Right lung (tissue), 10 donors: ENCODE measurements at places on chromosomes 1 and 21. TPM values are rescaled to one million over a fixed set of nuclear protein-coding genes. Genes with fewer than 3 reads are reported as not detected.

Gene TMPRSS15
- polyA plus RNA-seq, result not detected

Gene PLA2G2C
- polyA plus RNA-seq, result 0.06 TPM

Gene KLHDC7A
- 1.1 TPM for polyA plus RNA-seq

Gene GRIK3
- 0.54 TPM for polyA plus RNA-seq

Gene OR11L1
- not detected for polyA plus RNA-seq

Gene PRKAA2
- 5.4 TPM for polyA plus RNA-seq

Gene MSH4
- polyA plus RNA-seq, result 0.35 TPM

Gene LCE1C
- not detected for polyA plus RNA-seq

DNA sequence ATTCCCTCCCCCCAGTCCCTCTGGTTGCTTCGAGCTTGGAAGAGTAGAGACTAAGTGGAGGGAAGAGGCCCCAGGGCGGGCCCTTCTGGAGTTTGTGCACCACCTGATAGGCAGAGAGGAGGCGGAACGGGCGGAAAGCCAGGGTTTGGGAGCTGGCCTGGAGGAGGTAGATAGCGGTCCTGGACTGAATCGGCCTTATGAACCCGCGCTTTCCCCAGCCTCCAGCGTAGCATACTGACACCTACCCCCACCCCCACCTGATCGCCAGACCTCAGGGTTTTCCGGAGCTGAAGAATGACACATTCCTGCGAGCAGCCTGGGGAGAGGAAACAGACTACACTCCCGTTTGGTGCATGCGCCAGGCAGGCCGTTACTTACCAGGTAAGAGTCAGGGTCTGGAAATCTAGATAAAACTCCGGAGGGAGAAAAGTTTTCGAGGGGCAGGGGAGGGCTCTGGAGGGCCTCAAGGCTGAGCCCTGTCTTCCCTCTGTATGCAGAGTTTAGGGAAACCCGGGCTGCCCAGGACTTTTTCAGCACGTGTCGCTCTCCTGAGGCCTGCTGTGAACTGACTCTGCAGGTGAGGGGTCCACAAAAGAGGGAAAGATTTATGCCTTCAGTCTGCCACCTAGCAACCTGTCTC, 705 bp downstream of the UROD start:
- DNase-seq, result peak; percentile 21

DNA sequence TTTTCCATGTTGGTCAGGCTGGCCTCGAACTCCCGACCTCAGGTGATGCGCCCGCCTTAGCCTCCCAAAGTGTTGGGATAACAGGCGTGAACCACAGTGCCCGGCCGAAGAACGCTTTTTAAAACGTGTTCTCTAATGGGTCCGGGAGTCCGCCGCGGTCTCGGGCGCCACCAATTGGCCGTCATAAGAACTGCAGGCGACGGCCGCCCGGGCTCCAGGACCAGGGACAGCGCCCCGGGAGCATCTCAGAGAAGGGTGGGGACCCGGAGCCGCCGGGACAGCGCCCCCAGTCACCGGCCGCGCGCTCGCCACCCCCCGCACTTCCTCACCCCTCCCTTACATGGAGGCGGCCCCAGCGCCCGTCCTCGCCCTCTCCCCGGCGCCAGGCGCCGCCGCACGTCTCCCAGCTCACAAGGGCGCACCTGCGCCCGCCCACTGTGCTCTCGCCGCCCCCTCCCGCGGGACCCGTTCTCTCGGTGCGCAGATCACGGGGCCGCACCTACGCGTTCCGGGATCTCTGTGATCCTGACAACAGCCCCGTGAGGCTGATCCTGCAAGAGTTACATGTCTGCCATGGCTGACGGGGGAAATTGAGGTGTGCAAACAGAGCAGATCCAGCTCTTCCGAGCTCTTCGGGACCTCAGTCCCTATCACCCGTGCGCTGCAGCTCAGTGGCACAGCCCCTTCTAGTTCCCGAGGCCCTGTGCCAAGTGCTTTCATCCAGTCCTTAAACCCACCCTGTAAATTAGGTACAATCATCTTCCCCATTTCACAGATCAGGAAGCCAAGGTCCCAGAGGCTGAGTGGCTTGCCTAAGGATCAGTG, 9.8 kb downstream of the RAP1GAP start:
- DNase-seq, result peak; percentile 68

DNA sequence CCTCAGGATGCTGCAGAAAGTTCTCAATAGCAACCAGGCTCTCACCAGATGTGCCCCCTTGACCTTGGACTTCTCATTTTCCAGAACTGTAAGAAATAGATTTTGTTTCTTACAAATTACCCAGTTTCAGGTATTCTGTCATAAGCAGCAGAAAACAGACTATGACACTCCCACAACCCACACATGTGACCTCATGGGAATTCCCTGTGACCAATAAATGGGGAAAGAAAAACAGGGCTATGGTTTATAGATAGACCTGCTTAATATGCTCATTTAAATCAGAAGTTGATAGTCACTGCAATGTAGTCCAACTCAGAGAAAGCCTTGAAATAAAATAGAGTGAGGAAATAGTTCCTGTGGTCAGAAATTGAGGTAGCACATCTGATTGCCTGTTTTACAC, 380.9 kb upstream of the PTBP2 start:
- no peak for DNase-seq

GRCh38 chr1:205766038-205766437, 9.2 kb downstream of the RAB29 start:
- no peak for DNase-seq

DNA sequence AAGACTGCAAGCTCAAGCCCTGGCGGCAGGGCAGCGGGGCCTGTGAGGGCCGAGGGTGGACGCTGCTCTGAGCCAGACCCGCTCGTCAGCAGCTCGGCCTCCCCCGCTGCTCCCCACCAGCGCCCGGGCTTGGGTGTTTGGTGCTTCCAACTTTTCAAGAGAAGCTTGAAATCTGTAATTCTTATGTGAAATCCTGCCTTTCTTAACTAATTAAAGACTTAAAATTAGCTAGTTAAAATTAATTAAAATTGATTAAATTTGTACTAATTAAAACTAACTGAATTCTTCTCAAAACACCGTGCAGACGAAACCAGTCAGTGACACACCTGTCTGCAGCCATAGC, 14.0 kb upstream of the SLC19A1 start:
- DNase-seq, result no peak

GRCh38 chr1:233912909-233913308, 8.4 kb downstream of the SLC35F3 start:
- no peak for DNase-seq

DNA sequence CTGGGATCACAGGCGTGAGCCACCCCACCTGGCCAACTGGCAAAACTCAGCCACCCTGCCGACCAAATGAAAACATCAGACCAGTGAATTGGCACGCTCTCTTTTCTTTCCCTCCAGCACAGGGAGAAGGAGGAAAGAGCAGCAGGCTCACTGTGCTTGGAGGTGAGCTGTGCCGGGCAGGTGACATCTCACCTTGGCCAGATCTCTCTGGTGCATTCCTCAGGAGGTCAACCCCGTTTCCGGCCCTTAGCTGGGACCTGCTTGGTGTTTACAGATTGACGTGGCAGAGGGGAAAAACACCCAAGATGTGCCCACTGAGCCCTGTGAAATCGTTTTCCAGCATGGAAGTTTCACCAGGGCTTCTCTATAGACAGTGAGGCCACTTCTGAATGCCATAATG, 45.1 kb downstream of the TMEM51 start:
- DNase-seq, result no peak

GRCh38 chr1:19361611-19362147, 49.6 kb downstream of the SLC66A1 start:
- DNase-seq, result no peak

DNA sequence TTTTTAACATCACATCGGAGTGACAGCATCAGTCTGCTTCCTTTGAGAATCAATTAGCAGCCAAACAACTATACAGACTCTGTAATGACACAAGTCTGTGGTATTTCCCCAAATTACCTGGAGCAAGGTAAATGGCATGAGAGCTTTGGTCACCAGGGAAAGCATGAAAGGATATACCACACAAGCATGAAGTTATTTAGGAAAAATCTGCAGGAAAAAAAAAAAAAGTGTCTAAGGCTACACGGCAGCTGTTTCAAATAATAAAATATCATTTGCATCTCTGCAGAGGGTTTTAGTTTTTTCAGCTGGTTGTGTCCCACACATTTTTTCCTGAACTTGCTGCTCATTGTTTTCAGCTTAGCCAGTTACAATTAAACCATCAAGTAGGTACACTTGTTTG, 234.7 kb downstream of the TTLL7 start:
- no peak for DNase-seq

DNA sequence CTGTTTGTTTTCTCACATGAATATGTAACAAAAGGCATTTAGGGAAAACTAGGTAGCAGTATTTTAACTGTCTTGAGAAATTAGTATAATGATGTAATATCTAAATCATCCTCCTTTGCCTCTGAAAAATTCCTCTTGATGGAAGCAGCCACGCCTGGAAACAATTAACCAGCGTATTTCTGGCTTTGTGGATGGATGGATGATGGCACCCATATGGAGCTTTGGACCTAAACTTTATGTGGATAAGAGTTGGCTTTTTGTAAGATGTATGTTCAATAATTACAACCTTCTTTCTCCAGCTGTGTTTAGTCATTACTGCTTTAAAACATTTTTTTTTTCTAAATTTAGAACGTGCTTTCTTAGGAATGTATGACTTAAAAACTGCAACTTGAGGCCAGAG, 12.7 kb downstream of the CDCA8 start:
- no peak for DNase-seq

GRCh38 chr1:38858833-38859560, 575 bp downstream of the RRAGC start:
- DNase-seq, result no peak

DNA sequence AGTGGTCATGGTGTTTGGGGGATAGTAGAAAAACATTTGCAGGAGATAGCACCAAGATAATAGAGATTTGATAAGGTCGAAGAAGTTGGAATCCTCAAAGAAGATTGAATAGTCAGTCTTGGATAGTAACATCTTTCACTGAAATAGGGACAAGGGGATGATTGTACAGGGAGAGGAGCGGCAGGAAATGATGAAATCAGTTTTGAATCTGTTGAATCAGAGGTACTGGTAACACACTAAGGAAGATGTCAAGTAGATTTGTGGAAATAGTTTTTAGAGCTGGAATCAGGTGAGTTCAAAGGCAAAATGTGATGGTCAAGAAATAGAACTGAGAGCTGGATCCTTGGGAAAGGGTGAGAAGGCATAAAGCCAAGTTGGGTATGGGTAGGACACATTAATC, 26.5 kb downstream of the CAP1 start:
- DNase-seq, result no peak

DNA sequence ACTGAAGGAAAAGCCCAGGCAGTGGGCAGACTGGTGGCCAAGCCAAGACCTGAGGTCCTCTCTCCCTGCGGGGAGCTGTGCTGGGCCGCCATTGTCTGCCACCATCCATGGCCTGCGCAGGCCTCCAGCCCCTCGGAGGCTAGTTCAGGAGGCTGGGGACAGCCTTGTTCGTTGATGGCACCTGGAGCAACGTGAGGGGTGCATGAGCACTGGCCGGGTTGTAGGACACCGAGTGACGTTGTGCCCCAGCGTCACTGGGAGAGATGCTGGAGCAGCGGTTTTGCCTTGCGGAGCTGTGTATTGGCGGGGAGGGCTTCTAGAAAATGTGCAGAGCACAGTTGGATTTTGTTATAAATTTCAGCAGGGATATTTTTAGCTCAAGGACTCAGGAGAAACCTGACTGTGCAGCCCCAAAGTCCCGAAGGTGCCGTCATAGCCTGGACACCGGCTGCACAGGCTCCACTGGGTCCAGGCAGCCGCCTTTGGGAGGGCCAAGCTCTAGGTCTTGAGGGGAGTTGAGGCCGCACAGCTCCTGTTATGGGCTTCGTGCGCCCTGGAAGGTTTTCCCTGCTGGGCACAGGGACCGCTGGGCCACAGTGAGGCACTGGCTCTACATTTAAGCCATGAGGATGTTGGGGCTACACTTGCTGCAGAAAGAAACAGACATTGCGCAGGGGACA, 48.2 kb upstream of the ADARB1 start:
- DNase-seq, result no peak

DNA sequence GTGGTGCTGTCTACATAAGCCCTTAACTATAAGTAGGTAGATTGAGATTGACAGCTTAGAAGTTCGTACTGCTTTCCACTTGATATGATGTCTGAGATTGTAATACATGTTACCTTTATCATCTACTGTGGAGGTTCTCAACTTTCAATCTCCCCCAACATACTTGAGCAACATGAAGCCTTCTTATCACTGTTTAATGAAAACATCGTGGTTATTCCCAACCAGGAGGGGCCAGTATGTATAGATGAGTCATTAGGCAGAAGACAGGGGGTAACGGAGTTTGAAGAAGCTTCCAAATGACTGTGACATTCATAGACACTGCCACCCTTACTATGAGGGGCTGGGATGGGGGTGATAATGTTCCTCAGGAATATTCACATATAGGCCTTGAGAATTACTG, 36.0 kb downstream of the CENPF start:
- DNase-seq, result no peak

DNA sequence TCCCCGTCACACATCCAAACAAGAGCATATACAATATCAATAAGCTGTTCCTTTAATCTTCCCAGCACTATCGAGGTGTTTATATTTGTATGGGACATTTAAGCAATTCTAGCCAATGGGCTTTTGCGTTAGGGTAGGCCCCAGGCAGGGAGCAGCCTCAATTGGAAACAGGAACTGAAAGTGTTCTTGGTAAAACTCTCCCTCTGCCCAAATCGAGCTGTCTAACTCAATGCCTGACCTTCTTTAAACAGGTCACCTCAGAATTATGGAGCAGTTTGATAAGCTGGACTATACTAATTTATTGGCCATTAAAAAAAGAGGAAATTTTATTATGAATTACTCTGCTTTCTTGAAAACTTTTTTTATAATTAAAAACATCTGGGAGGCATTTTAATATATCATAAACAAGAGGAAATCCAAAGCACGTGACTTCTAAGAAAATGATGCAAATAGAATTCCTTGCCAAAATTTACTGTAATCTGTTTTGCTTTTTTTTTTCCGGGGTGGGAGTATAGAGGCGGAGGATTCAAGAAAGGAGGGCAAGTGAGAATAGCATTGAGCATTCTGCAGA, 498.1 kb downstream of the LMO4 start:
- DNase-seq, result peak; percentile 87

DNA sequence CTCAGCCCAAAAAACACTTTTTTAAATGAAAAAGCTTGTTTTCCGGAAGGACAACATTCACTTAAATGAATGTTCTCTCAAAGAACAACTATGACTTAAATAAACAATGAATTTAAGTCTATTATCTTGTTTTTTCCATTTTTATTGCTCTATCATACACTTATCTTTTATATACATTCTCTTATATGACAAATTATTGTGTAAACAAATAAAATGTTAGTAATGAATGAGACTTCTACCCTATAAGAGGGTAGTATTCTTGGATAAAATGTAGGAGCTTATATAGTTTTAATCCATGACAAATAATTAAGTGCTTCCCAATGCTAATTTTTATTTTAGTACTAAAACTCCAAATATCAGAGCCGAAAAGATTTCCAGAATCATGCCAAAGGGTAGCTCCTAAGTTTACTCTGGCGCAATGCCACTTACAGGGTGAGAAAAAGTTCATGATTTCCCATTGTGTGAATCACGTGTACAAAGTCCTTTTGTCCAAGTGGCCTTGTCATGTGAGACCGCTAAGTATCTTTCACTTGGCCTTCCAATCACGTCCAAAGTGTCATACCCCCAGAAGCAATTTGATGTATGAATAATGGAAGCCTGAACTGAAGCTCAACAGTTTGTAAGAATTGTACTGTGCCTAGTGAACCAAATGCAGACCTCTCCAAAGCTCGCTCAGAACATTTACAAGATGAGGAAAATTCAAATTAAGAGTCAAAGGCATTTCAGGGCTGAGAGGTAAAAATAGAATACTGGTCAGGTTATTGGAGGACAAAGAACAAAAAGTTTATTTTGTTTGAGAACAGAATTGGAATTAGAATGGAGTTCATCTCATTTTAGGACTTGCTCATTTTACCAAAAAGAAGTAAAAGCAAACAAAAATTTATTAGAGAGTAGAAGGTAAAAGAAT, 56.6 kb upstream of the C1orf21 start:
- peak; percentile 17 for DNase-seq
